ENCODE measurements at places on chromosomes 12 and 14.
A peak's percentile ranks its signal among the peaks of the same experiment; 100 is the strongest.

DNA sequence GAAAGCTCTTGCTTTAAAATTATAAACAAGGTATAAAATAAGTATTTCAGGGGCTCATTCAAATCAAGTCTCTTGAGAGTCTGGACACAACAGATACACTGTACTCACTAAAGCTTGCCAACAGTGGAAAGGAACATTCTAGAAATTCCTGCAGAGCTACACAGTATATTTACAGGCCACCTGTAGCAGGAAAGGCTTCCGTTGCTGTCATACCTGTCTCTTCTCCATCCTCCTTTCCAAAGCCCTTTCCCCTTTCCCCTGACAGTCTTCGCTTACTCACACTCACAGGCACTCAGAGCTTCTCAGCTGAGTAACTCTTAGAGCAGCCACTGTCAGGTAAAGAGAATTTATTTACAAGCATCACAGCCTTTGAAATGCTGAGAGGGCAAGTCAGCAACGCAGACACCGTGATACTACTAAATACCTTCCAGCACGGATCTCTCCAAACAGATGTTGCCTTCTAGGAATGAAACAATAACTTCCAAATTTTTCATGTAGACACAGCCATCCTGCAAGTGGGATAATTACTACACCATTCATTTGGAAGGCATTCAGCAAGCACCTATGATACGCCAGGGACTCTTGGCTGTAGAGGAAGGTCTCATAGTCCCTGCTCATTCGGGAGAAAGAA, 167.9 kb downstream of the FOXN3 start:
- DNase-seq: no peak

- no peak for DNase-seq
These were observed at the start of gene GPR135 for GRCh38 chr14:59465316-59466135. Gene GPR135 (minus strand): TSS chr14:59465380. CDS start chr14:59465226, 154 bp downstream.

- DNase-seq: no peak
These were observed 1662.2 kb upstream of the FLRT2 start for GRCh38 chr14:83867566-83868225.

- no peak for DNase-seq
These were observed 107.5 kb downstream of the PHLDA1 start for GRCh38 chr12:75923964-75924666.

DNA sequence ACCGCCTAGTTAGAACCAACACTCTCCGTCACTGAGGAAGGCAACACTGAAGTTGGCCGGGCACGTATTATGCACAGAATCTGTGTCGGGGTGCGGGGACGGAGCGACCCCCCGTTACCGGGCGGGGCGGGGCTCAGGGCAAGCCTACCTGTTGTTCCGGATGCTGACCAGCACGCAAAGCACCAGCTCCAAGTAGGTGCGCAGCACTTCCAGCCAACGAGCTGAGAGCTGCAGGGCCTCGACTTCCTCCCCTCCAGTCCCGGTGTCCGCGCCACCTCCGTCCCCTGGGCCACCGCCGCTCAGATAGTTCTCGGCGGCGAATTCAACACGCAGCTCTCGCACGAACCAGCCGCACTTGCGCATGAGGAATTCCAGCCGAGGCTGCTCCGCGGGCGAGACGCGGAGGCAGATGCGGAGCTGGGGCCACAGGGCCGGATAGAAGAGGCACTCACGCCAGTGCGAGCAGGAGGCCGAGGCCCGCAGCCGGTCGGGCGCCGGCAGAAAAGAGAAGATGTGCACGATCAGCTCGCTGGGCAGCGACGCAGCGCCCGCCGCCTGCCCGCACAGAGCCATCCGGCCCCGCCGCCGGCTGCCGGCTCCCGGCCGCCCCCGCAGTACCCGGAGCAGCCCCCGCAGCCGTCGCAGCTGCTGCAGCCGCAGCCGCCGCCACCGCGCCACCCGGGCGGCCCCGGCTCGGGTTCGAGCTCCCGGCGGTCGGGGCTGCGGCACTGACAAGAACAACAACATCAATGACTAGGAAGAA, 636 bp downstream of the FBXO33 start:
- no peak for DNase-seq

GRCh38 chr12:105935981-105936380, 202.8 kb downstream of the NUAK1 start:
- no peak for DNase-seq

GRCh38 chr14:94355191-94355794, 32.2 kb upstream of the SERPINA6 start:
- DNase-seq: no peak

GRCh38 chr12:25126101-25126500, 68.9 kb downstream of the DNAI7 start:
- DNase-seq: no peak

- DNase-seq: no peak
These were observed 39.5 kb downstream of the PRMT8 start for GRCh38 chr12:3530548-3530947.

GRCh38 chr14:99315197-99315596, 43.2 kb upstream of the BCL11B start:
- no peak for DNase-seq

GRCh38 chr12:24595652-24596235, 353.2 kb downstream of the BCAT1 start:
- DNase-seq: no peak

DNA sequence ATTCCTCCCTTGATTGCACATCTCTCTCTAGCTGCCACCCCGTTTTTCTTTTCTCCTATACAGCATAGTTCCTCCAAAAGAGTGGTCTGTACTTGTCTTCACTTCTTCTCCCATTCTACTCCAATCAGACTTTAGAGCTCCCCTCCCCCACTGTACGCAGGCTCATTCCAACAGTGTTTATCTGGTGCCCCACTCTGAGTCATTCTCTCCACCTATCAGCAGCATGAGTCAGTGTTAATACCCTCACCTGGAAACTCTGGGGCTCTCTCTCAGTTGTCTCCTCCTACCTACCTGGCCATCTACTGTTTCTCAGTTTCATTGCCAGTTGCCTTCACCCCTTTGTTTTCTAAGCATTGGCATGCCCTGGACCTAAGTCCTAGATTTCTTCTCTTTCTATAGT, 175.1 kb upstream of the ARHGAP5 start:
- no peak for DNase-seq

GRCh38 chr12:10968765-10969456, 17.8 kb downstream of the TAS2R50 start:
- peak; percentile 40 for DNase-seq

DNA sequence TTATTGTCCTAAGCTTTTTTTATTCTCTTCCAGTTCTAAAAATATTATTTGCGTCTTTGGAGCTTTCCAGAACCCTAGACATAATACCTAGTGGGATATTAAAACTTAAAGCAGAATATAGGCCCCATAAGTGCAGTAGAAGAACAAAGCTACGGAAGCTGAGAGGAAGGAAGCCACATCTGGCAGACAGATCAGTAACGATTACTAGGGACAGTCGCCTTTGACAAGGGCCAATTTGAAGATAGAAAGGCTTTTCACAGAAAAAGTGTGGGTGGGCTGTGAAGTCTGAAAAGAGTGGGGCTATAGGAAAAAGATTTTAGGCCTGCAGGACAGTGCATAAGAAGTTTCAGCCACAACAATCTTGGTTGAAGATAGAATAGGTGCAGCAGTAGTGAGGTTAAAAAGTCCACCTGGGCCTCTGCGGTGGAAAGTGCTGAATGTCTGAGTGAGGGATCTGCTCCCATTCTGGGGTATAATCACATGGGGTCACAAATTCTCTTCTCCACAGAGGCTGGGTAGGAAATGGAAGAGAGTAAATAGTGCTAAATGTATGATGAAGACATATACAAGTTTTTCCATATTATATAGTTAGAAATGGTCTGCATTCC, 114.5 kb downstream of the CMAS start:
- no peak for DNase-seq

GRCh38 chr12:130029151-130029550, 125.3 kb upstream of the TMEM132D start:
- no peak for DNase-seq

- no peak for DNase-seq
These were observed 42.1 kb downstream of the GPR68 start for GRCh38 chr14:91202234-91202974.

DNA sequence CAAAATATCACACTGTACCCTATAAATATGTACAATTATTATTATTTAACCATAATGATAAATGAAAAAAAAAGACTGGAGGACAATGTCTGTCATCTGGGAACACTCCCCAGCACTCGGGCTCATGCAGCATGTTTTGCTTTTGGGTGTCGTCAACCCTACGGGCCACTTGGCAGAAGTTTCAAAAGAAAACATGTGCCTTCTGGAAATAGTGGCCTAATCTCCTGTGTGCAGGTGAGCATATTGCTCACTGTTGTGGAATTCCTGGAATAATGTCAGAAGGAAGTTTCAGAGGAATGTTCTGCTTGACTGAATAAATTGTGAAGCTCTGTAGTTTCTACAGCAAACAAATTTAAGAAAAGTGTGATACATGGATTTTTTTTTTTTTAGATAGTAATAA, 298.3 kb downstream of the SSPN start:
- DNase-seq: no peak

GRCh38 chr14:99715266-99716000, 31.3 kb downstream of the CYP46A1 start:
- DNase-seq: no peak

DNA sequence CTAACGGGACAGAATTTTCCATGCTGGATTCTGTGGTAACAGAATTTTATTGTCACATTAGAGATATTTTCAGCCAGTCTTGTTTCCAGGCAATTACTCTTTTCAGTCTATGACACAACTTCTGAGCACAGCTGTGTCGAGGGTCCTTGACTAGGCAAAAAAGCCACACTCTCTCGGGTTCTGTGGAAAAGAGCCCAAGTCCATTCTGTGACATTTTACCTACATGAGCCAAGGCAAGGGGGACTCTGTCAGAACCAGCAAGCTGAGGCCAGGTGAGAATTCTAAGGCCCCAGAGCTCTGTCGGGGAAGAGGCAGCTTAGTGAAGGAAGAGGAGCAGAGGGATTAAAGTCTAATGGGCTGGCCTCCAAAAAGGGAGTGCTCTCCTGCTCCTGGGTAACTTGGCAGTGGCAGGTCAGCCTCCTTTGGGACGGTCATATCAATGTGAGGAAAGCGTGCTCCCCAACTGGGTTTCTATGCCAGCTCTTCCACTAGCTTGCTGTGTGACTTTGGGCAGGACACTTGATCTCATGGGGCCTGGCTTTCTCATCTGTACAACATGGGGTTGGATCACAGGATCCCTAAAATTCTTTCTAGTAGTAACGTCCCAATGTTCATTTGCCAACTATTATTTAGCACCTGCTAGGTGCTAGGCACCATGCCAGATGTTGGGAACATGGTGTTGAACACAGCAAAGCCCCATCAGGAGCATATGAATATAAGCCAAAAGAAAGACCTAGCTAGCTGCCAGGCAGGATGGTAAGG, 16.0 kb upstream of the RIC8B start:
- no peak for DNase-seq

GRCh38 chr12:45186762-45187161, 29.1 kb upstream of the ANO6 start:
- no peak for DNase-seq

DNA sequence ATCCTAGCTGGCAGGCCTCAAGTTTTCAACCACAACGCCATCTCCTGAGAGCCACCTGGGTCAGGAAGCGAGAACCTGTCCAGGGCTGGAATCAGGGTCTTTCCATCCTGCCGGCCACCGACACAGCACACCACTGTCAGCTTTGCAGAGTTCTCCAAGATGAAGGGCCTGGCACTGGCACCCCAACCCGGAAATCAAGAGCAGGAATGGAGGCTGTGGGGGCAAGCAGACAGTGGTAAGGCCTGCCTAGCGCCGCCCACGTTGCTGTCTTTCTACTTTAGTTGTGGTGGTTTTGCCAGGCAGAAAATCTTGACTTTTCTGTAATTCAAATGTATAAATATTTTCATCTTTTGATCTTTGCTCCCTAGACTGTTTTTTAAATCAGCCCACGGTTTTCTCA, 90.7 kb downstream of the ITPK1 start:
- no peak for DNase-seq

- no peak for DNase-seq
These were observed 442.9 kb upstream of the ATP2B1 start for GRCh38 chr12:90151491-90152015.

- DNase-seq: no peak
These were observed 11.2 kb downstream of the SERPINA3 start for GRCh38 chr14:94623422-94623809.

GRCh38 chr12:108822497-108823205, 34.7 kb downstream of the SSH1 start:
- no peak for DNase-seq

GRCh38 chr14:92610849-92611271, 97.3 kb downstream of the RIN3 start:
- no peak for DNase-seq

- no peak for DNase-seq
These were observed 65.4 kb downstream of the PLEKHA5 start for GRCh38 chr12:19194963-19195362.

GRCh38 chr12:80157645-80158044, 58.3 kb downstream of the OTOGL start:
- no peak for DNase-seq

- DNase-seq: no peak
These were observed 9.5 kb upstream of the CSAD start for GRCh38 chr12:53190108-53190729.

DNA sequence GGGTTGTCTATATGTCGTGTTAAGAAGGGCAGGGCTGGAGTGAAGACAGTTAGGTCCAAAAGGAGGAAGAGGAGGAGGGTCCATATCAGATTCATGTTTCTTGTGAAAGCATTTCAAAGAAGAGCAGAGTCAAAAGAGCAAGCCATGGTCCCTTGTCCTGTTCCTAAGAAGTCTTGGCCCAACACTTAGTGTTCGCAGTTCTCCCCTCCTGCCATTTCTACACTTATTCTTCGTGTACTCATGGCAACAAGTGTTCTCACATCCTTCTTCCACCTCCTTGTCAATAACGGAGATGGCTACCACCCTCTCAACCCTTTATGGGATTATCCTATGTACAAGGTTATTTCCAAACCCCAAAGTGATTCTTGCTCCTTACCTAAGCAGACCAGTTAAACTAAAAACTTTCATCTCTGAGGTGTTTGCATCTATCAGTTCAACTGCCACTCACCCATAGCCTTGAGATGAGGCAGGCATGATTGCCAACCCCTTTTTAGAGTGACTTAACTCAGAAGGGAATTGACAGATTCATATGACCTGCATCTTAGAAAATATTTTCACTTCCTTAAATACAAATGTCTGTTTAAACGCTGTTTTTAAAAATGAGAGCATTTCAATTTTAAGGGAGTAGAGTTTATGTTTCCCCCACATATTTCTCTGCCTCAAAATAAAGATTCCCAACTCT, 19.8 kb upstream of the RNASE2 start:
- no peak for DNase-seq

DNA sequence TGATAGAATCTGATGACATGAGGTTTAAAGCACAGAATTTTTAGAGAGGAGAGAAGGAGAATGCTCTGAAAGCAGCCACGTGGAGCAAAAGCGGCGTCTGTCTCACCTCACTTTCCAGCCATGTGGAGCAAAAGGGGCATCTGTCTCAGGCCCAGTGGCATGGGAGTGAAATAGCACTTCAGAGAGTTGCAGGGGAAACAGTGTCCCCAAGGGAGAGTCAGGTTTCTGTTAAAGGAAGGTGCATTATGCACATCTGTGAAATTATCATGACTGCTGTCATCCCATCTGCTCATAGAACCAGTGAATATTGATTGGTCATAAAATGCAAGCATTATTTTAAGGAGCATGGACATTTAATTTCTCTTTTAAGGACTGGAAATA, 124.0 kb downstream of the BICD1 start:
- no peak for DNase-seq

Data from HS-5 (cell line).